ENCODE measurements at places on chromosomes 5 and 9. TPM values are rescaled to one million over a fixed set of nuclear protein-coding genes. Genes with fewer than 3 reads are reported as not detected.

Gene FOXD4L3
- total RNA-seq, result not detected

Gene DMRT3
- not detected for total RNA-seq

Gene PCDHA3
- not detected for total RNA-seq

Gene PTAR1
- total RNA-seq, result 20.8 TPM

Gene ROR2
- total RNA-seq, result 49.7 TPM

Gene DMXL1
- total RNA-seq, result 13.1 TPM

All from pericardium fibroblast (primary cell).